ENCODE measurements at places on chromosomes 2 and 18. TPM values are rescaled to one million over a fixed set of nuclear protein-coding genes. Genes with fewer than 3 reads are reported as not detected.
A peak's percentile ranks its signal among the peaks of the same experiment; 100 is the strongest.

PSME4 gene
- total RNA-seq, result 51.7 TPM

RESP18 gene
- total RNA-seq, result not detected

REG3G gene
- total RNA-seq, result not detected

SLC8A1 gene
- 0.23 TPM for total RNA-seq

AMER3 gene
- total RNA-seq, result not detected

DNA sequence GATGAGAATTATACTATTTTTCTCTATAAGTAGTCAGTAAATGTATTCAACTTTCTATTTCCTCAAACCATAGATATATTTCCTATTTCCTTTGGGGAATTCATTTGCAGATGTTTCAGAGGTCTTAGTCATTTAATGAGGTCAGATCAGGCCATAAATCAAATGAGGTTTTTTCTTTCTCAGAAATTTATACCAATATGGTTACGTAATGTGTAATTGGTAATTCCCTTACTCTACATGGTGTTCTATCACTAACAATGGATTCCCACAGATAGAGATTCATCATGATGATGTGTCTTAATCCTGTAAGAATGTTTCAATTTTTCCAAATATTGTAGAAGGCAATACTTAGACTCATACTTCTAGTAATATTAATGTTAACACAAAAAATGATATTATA, 108.0 kb downstream of the DPP4 start:
- no peak for DNase-seq
- H3K4me3 ChIP-seq, result no peak overlapping the region
- H3K27me3 ChIP-seq, result no peaks in the 10 kb centered on the region
- no peak overlapping the region for H3K27ac ChIP-seq
- peaks cover 41% of the 10 kb centered on the region for H3K4me1 ChIP-seq

GRCh38 chr2:28182348-28182747, 210.3 kb upstream of the FOSL2 start:
- no peaks in the 10 kb centered on the region for H3K4me1 ChIP-seq
- no peak overlapping the region for H3K4me3 ChIP-seq
- no peak overlapping the region for H3K27ac ChIP-seq
- no peak for DNase-seq
- no peaks in the 10 kb centered on the region for H3K27me3 ChIP-seq

DNA sequence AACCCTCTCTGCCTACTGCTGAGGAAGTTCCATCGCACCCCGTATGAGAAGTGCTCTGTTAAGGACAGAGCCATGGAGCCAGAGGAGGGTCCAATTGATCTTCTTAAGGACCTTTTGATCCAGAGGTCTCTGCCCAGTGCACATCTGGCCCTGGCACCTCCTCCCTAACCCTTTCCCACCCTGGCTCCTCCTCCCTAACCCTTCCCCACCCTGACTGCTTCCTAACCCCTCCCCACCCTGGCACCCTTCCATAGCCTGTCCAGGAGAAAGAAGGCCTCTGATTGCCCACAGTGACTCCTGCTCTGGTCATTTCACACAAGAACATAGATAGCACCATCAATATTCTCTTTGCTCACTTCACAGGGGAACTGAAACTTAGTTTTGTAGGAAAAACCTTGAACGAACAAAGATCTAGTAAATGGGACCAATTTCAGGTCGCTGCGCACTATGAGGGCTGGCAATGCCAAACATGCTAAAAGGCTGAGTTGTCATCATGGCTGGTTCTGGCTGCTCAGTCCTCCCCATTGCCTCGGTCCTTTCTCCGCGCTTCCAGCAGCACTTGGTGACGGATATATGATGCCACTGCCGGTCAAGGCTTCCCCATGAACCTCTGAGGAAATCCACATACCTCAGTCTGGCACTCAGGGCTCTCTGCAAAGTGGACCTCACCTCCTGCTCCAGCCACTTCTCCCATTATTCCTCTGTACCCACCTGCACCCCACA, 49.2 kb downstream of the PKDCC start:
- H3K4me1 ChIP-seq, result peaks cover 26% of the 10 kb centered on the region
- DNase-seq, result no peak
- no peak overlapping the region for H3K27ac ChIP-seq
- H3K27me3 ChIP-seq, result no peaks in the 10 kb centered on the region

- H3K36me3 ChIP-seq, result peaks cover 8% of the 10 kb centered on the region
- DNase-seq, result no peak
- H3K4me3 ChIP-seq, result no peak overlapping the region
- peaks cover 17% of the 10 kb centered on the region for H3K4me1 ChIP-seq
- no peak overlapping the region for H3K27ac ChIP-seq
- H3K27me3 ChIP-seq, result no peaks in the 10 kb centered on the region
These were observed 7.8 kb downstream of the LIMS1 start for GRCh38 chr2:108542071-108542470.

DNA sequence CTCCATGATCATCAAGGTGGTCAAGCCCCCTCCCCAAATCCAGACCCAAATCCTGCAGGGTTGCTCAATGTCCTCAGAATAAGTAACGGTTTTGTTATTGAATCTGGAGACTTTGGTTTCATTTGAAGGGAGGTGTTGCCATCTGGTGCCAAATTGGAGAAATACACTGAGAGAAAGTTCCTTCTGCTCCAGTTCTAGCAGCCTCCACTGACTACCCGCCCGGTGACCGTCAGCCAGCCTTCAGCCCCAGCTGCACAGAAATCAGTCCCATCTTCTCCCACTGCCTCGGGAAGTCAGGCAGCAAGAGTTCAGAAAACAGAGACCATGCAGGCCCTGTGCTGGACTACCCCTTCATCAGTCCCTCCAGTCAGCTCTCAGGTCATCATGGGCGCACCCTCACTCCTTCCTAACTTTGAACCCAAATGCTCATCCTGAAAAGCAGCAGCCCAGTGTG, 38.7 kb downstream of the PKDCC start:
- H3K4me1 ChIP-seq, result peaks cover 8% of the 10 kb centered on the region
- no peak overlapping the region for H3K27ac ChIP-seq
- H3K36me3 ChIP-seq, result no peaks in the 10 kb centered on the region
- H3K4me3 ChIP-seq, result no peak overlapping the region
- DNase-seq, result peak; percentile 50

DNA sequence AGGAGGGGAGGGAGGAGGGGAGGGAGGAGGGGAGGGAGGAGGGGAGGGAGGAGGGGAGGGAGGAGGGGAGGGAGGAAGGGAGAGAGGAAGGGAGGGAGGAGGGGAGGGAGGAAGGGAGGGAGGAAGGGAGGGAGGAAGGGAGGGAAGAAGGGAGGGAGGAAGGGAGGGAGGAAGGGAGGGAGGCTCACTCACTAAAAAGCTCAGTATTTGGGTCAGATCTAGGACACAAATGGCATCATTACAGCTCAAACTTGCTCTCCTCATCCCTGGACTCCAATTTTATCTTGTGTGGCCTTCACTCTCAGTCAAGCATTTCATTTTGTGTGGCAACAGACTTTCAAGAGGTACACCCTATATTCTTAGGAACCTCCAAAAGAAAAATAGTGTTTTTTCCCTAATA, 435.4 kb downstream of the IRS1 start:
- DNase-seq, result no peak
- H3K4me3 ChIP-seq, result no peak overlapping the region
- H3K27ac ChIP-seq, result no peak overlapping the region
- peaks cover 10% of the 10 kb centered on the region for H3K27me3 ChIP-seq
- H3K4me1 ChIP-seq, result no peaks in the 10 kb centered on the region

GRCh38 chr2:223950448-223951347, 5.6 kb upstream of the WDFY1 start:
- H3K4me1 ChIP-seq, result peaks cover 74% of the 10 kb centered on the region
- H3K27me3 ChIP-seq, result no peaks in the 10 kb centered on the region
- peak overlapping the region; percentile 79 for H3K27ac ChIP-seq
- H3K4me3 ChIP-seq, result no peak overlapping the region

DNA sequence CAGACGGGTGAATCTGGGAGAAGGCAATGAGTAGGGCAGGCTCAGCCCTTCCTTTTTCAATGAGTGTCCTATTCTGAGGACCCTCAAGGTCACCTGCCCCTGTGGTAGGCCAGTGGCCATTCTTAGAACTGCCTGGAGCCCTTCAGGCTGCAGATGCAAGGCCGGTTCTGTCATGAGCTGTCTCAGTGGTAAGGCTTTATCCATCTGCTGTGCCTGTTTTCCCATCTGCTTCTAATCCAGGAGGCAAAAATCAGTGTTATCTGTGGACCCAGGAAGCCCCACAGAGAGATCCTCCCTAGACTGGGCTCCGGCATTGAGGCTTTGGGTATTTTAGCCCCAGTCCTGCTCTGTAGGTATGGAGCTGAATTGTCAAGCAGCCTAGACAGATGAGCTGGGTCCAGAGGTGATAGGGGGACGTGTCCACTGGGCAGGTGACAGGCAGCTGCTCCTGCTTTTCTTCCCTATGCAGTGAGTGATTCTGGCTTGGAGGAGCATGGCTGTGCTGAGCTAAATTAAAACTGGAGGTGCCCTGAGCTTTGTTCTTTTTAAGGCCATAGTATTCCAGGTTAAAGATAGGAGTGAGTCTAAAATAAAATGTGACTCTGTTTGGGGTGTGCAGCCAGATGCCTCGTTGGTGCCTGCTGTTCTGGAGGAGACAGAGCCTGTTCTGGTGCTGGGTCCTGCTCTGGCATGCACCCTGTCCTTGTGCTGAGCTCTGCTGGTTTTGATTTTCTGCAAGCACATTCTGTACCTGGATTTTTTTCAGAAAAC, 92.5 kb downstream of the FHOD3 start:
- H3K27me3 ChIP-seq, result peaks cover 5% of the 10 kb centered on the region
- no peak overlapping the region for H3K27ac ChIP-seq
- H3K4me3 ChIP-seq, result no peak overlapping the region
- no peaks in the 10 kb centered on the region for H3K4me1 ChIP-seq

DNA sequence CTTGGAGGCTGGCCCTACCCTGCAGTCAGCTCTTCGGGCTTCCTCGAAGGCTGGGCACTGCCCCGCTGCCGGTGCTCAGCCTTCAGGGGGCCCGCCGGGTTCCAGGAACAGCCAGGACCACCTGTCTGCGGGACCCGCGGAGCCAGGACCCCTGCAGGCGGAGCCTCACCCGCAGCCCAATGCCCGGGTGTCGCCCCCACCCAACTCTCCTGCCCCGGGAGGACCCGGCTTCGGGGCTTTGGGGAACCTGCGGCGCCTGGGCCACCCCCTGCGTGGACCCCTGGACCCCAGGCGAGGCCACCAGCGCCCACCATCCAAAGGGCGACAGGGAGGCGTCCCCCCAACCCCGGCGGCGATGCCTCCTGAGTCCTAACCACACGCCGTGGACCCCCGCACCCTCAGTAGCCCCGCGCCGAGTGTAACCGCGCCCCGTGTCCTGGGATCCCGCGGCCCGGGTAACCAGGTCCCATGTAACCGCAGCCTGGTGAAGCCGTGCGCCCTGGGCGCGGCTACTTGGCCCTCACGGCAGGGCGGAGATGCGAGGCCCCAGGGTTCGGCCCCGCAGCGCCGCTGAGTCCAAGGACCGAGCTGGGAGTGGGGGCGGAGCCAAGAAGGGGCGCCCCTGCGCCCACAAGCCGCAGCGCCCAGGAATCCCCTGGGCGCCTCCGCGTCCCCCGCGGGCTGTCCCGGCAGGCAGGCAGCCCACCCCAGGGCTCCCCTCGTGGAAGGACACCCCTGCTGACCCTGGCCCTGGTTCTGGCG, 11.0 kb upstream of the UBE2F start:
- H3K4me1 ChIP-seq, result peaks cover 10% of the 10 kb centered on the region
- DNase-seq, result peak; percentile 30
- no peak overlapping the region for H3K27ac ChIP-seq
- peaks cover 21% of the 10 kb centered on the region for H3K27me3 ChIP-seq
- no peak overlapping the region for H3K4me3 ChIP-seq
- no peaks in the 10 kb centered on the region for H3K36me3 ChIP-seq

DNA sequence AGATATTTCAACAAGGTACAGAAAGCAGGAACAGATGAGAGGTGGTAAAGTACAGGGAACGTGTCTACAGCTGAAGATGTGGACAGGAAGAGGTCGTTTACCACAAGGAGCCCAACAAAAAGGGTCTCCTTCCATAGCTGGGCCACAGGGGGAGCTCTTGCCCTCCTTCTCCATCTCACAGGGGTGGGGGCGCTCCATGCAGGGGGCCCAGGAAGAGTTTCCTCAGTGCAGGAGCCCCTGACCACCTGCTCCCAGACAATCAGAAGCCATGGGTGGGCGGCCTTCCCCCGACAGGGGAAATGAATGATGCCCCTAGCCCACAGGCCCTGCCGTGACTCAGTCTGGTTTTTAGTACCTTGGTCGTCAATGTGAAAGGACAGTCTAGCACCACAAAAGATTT, 163.6 kb upstream of the ZNF516 start:
- no peaks in the 10 kb centered on the region for H3K36me3 ChIP-seq
- DNase-seq, result peak; percentile 74
- peaks cover 19% of the 10 kb centered on the region for H3K4me1 ChIP-seq

GRCh38 chr2:59322870-59323269, 1081.7 kb upstream of the FANCL start:
- no peak overlapping the region for H3K27ac ChIP-seq
- H3K4me1 ChIP-seq, result no peaks in the 10 kb centered on the region
- H3K27me3 ChIP-seq, result peaks cover 3% of the 10 kb centered on the region
- H3K4me3 ChIP-seq, result no peak overlapping the region
- H3K36me3 ChIP-seq, result no peaks in the 10 kb centered on the region

GRCh38 chr2:172084645-172085459, 455 bp upstream of the DLX1 start:
- H3K27me3 ChIP-seq, result peaks cover 90% of the 10 kb centered on the region
- peaks cover 6% of the 10 kb centered on the region for H3K36me3 ChIP-seq
- peak; percentile 80 for DNase-seq
- peaks cover 48% of the 10 kb centered on the region for H3K4me1 ChIP-seq

DNA sequence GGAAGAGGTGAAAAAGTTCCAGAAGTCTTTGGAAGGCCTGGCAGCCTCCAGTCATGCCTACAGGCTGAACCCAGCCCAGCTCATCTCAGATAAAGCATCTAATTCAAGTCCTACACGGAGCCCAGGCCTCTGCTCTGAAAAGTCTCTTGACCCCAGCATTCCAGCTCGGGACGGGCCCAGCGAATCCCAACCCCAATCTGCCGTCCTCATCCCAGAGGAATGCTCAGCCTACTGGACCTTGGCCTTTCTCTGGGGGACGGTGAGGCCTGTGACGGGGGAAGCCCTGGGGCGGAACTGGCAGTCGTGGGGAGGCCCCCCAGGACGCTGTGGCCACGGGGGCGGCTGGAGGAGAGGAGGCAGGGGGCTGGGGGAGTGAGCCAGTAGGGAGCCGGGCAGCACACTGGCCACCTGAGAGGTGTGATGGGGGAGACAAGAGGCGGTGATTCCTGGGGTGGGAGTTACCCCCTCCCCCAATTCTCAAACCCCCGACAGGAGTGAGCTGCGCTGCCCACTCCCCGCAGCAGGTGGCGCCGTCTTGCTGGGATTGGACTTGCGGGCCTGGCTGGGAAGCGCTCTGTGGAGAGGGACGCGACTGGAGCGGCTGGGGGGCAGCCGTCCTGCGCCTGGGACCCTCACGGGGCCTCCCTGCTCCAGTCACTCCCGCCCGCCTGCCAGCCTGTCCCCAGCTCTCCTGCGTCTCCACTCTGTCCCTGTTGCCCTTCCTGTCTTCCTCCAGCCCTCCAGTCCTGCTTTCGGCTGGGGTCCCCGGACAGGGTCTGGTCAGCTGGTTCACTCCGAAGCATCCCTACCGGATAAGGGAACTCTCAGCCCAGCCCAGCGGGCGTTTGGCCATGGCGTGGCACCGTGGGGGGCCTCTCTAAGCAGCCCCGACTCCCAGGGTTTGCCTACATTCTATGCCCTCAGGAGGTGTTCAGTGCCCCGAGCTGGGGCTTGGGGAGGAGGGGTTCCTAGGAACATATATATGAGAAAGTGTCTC, 182.6 kb upstream of the HAAO start:
- peaks cover 16% of the 10 kb centered on the region for H3K4me1 ChIP-seq
- no peaks in the 10 kb centered on the region for H3K36me3 ChIP-seq
- H3K4me3 ChIP-seq, result no peak overlapping the region
- peak; percentile 64 for DNase-seq
- no peaks in the 10 kb centered on the region for H3K27me3 ChIP-seq

Measured in activated CD8-positive, alpha-beta T cell treated with anti-CD3 and anti-CD28 coated beads for 36 hours (primary cell).